ENCODE measurements at places on chromosomes 13 and 19. TPM values are rescaled to one million over a fixed set of nuclear protein-coding genes. Genes with fewer than 3 reads are reported as not detected.
A peak's percentile ranks its signal among the peaks of the same experiment; 100 is the strongest.

DNA sequence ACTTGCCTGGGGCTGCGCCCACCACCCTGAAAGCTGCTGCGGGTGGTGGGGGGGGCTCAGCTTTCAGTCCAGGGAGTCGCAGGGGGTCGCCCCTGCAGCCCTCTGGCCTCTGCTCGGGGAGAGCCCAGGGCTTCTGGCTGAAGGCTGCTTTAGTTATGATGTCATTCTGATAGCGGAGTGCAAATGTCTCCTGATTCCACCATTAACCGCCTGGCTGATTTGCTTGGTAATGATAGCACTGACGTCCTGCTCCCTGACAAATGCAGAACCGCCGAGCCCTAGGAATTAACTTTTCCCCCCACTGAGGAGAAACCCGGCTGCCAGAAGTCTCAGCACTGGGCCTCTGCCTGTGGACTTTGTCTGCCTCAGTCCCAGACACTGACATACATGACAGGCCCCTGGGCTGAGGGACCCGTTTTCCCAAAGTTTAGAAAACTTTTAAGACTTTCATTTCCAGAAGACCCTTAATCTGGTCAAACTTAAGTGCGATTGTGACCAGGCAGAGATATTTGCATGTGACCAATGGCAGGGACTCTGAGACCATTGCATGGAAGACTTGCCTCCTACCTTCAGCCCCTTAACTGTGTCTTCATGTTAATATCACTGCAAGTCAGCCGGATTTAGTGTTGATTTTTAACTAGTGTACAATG, 142.5 kb upstream of the ZNF536 start:
- no peak for DNase-seq

CGB5 gene
- not detected for total RNA-seq

- DNase-seq: no peak
Measured at GRCh38 chr13:100725472-100725871, 50.9 kb upstream of the TMTC4 start.

DNA sequence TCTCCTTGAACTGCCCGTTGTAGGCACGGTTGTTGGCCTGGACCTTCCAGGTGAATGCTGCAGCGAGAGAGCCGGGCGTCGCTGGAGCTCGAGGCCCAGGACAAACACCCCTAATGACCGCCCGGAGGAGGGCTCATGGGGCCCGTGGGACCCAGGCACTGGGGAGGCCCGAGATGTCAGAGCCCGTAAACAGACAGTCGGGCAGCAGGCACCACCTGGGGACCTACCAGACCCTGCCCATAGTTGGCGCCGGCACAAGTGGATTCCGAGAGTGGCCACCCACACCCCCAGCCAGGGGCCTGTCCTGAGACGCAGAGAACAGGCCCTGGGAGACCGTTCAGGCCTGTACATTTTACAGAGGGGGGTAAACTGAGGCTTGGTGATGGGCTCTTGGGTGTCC, 2.4 kb downstream of the ATP8B3 start:
- no peak for DNase-seq

ZNF507 gene
- 22.3 TPM for total RNA-seq

DNA sequence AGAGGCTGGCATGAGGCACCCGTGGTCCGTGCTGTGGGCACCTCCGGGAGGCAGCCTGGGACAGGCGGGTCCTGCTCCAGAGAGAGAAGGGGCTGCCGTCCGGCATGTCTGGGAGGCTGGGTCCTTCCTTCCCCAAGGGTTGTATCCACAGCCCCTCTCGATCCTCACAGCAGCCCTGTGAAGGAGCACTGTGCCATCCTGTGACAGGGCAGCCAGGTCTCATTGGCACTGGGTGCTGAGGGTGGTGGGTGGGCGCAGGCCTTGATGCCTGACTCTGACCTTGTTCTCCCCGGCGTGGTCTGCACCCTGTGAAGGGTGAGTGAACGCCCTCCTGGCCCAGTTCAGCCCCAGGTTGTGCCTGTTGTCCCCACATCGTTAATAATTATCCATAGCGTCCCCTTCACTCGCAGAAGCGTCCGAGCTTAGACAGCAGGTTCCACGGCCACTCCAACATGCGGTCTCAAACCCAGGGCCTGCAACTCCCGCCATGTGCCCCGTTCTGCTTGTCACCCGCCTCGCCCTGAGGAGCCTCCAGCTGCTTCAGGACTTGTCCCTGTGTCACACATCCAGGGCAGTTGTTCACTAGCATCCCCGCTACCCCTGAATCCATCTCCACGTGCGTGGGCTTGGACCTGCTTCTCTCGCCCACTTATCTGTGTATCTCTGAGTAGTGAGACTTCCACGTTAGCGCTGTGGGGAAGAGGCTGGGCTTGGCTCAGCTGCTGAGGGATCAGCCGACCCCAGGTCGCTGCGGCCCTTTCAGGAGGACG, 10.6 kb downstream of the ATP11A start:
- no peak for DNase-seq

DNA sequence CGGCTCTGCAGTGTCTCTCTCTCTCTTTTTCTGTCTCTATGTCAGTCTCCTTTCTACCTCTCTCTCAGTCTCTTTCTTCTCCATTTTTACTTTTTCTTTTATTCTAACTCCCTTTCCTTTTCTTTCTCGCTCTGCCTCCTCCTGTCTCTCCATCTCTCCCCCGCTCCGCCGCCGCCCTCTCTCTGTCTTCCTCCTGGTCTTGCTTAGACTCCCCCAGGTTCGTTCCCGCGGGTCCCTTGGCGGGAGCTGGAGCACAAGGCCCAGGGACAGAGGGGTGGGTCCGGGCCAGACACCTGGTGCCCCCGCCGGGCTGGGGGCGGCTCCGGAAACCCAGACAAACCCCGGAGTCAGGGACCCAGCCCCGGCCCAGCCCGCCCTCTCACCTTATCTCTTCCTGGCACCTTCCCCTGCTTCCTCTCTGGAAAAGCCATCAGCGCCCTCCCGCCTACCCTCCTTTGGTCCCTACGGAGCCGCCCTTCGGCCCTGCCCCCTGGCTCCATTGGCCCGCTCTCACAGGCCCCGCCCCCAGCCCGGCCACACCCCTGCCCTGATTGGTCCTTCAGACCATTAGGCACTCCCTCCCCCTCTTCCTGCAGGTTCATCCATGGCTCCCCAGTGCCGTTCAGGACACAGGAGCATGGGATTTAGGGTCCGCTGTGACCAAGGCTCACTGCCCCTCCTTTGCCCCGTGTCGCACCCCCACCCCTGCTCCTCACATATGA, 15.4 kb upstream of the NOP53 start:
- peak; percentile 94 for DNase-seq

- DNase-seq: peak; percentile 33
Measured at GRCh38 chr13:114105521-114106225, 26.8 kb downstream of the RASA3 start.

- no peak for DNase-seq
Measured at GRCh38 chr13:29704648-29705047, 109.2 kb upstream of the SLC7A1 start.

TYK2 gene
- 140 TPM for total RNA-seq

BICRA gene
- total RNA-seq: 15.9 TPM

HRC gene
- total RNA-seq: 2.2 TPM

- no peak for DNase-seq
Measured at GRCh38 chr19:45376045-45376724, 5.8 kb upstream of the ERCC2 start.

DNA sequence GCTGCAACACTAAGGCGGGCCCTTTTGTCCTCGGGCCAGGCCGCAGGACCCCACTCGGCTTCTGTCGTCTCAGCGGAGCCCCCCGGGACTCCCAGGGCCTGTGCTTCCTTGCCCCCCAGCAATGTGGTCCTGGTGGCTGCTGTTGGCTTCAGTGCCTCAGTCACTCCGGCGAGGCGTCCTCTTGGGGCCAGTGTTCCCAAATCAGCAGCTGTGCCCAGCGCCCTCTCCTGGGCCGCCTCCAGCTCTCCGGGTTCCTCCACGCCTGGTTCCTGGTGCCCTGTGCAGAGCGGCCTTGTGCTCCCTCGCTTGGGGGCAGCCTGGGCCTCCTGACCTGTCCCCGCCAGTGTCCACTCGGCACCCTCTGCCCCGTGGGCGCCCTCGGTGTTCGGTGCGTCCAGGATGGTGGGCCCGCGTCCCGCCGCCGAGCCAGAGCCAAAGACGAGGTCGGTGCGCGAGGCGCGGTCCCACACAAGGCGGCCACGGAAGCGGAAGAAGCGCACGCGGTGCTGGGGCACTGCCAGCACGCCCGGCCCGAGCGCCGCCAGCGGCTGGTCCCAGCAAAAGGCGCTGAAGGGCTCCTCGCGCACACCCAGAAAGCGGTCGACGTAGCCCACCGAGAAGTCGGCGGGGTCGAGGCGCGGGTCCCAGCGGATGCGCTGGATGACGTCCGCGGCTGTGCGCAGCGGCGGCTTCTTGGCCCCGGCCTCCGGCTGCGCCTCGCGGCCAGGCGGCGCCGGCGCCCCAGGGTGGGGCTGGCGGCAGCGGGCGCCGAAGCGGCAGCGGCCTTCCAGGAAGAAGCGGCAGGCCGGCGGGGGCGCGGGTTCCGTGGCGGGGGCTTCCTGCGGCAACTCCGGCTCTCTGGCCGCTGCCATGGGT, 685 bp downstream of the LENG9 start:
- DNase-seq: peak; percentile 89

- peak; percentile 87 for DNase-seq
Measured at GRCh38 chr19:12783849-12784393, 7.4 kb upstream of the JUNB start.
